Lung (tissue), 17 donors: ENCODE measurements at places on chromosomes 13 and 19. TPM values are rescaled to one million over a fixed set of nuclear protein-coding genes. Genes with fewer than 3 reads are reported as not detected.

GRCh38 chr19:44817725-44818465 is 9.0 kb downstream of the BCAM start:
- H3K36me3 ChIP-seq: peaks cover 22% of the 10 kb centered on the region
- no peaks in the 10 kb centered on the region for H3K27me3 ChIP-seq
- H3K4me3 ChIP-seq: no peak overlapping the region
- no peak overlapping the region for H3K27ac ChIP-seq
- DNase-seq: no peak
- peaks cover 3% of the 10 kb centered on the region for H3K4me1 ChIP-seq

DNA sequence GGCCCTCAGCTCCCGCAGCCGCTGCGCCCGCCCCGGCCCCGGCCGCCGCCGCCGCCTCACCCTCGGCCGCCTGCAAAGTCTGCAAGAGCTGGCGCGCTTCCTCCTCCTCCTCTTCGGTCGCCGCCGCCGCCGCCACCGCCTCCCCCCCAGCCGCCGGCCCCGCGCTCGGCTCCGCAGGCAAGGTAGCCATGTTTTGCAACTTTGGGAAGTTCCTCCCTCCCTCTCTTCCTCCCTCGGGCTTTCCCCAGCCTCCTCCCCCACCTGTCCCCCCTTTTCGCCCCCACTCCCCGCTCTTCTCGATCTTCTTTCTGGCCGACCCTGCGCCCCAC is 433 bp downstream of the SIX5 start:
- peak; percentile 66 for DNase-seq
- H3K36me3 ChIP-seq: peaks cover 5% of the 10 kb centered on the region
- H3K4me1 ChIP-seq: peaks cover 28% of the 10 kb centered on the region
- peak overlapping the region; percentile 59 for H3K4me3 ChIP-seq
- no peaks in the 10 kb centered on the region for H3K27me3 ChIP-seq

DNA sequence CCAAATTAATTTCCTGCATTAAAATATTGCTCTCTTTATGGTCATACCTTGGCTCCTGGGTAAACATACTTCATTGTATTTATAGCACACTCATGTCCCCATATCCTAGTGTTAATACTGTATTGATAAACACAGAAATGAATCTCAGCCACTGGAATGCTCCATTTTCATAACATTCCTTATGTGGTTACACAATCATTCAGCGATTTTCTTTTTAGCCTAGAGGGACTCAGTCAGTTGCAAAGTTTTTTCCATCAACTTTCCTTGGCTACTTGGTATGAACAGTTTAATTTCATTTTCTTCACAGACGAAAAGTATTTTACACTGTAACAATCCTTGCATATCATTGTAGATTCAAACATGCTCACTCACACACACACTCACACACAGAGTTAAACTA is 471.5 kb downstream of the FGF14 start:
- no peak overlapping the region for H3K27ac ChIP-seq
- H3K27me3 ChIP-seq: no peaks in the 10 kb centered on the region
- H3K4me1 ChIP-seq: no peaks in the 10 kb centered on the region

DNA sequence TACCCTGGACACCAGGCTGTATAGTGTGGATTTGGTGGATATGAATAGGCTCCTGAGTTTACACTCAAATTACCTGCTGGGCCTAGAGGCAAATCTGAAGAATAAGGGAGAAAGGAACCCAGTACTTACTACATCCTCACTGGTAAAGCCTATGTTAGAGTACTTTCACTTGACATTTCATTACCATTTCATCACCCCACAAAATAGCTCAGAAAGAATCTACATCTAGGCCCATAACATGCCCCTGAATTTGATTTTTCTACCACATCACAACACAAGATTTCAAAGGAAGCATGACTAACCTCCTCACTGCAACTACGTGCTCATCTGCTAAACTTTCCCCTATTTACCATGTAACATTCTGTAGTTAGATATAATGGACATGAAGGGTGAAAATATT is 43.3 kb downstream of the VWA8 start:
- no peaks in the 10 kb centered on the region for H3K27me3 ChIP-seq
- no peak for DNase-seq
- H3K4me3 ChIP-seq: no peak overlapping the region
- peak overlapping the region; percentile 17 for H3K27ac ChIP-seq
- no peaks in the 10 kb centered on the region for H3K4me1 ChIP-seq

- peaks cover 11% of the 10 kb centered on the region for H3K36me3 ChIP-seq
- DNase-seq: no peak
- no peak overlapping the region for H3K27ac ChIP-seq
- H3K27me3 ChIP-seq: no peaks in the 10 kb centered on the region
- H3K4me1 ChIP-seq: peaks cover 1% of the 10 kb centered on the region
Observed at GRCh38 chr13:45136741-45137504, 16.6 kb downstream of the GTF2F2 start.

DNA sequence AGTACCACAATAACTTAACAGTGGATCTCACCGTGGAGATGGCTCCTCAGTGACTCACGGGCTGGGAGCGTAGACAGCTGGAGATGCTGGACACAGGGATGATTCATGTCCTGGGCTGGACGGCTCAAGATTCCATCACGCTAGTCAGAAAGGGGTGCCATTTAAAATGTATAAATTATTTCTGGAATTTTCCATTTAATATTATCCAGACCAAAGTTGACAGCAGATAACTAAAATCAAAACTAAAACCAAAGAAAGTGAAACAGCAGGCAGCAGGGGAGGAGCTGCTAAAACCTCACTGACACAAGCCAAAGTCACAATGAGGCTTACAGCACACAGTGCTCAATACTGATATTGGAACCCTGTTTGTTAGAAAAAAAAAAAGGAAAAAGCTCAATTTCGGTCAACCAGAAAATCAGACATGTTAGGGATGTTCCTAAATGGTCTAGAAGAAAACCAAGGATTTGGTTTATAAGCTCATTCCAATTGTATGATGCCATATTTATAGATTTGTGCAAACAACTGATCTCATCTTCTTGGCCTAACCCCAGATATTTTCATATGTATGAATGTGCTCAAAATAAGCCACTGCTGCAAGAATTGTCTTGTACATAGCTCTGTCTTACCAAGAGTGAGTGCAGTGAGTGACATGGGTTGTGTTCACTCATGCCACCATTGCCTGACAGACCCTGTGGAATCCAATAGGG is 111.8 kb downstream of the SACS start:
- no peaks in the 10 kb centered on the region for H3K27me3 ChIP-seq
- no peak for DNase-seq
- no peak overlapping the region for H3K27ac ChIP-seq

GRCh38 chr19:8337728-8338127 is 5.3 kb downstream of the KANK3 start:
- DNase-seq: no peak
- no peak overlapping the region for H3K4me3 ChIP-seq
- H3K27ac ChIP-seq: no peak overlapping the region
- no peaks in the 10 kb centered on the region for H3K36me3 ChIP-seq

- H3K27me3 ChIP-seq: no peaks in the 10 kb centered on the region
- DNase-seq: no peak
- H3K36me3 ChIP-seq: peaks cover 30% of the 10 kb centered on the region
- H3K4me1 ChIP-seq: no peaks in the 10 kb centered on the region
Observed at GRCh38 chr19:1423436-1424191, 14.6 kb upstream of the RPS15 start.

- no peak overlapping the region for H3K4me3 ChIP-seq
- peaks cover 18% of the 10 kb centered on the region for H3K4me1 ChIP-seq
- no peak overlapping the region for H3K27ac ChIP-seq
- no peak for DNase-seq
- H3K27me3 ChIP-seq: no peaks in the 10 kb centered on the region
Observed at GRCh38 chr13:26988059-26988769, 183.4 kb downstream of the USP12 start.

DNA sequence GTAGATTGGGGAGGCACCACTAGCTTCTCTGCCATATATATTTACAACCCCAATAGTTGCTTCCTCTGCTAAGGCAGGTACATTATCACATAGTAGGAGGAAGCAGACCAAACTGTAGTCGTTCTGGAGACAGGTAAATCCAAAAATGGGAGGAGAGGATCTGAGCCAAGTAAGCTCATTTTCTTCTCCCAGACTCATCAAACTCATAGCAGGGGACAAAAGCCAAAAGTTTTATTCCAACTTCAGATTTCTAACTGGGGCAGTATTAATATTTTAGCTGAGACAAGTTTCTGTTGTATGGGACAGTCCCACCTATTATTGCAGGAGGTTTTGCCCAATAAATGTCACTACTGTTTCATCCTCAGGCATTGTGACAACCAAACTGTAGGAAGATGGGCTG is 7.8 kb upstream of the IGSF23 start:
- H3K27ac ChIP-seq: no peak overlapping the region
- no peak overlapping the region for H3K4me3 ChIP-seq
- H3K27me3 ChIP-seq: no peaks in the 10 kb centered on the region
- no peaks in the 10 kb centered on the region for H3K36me3 ChIP-seq
- no peaks in the 10 kb centered on the region for H3K4me1 ChIP-seq
- no peak for DNase-seq

- no peaks in the 10 kb centered on the region for H3K27me3 ChIP-seq
- H3K27ac ChIP-seq: no peak overlapping the region
- H3K4me1 ChIP-seq: no peaks in the 10 kb centered on the region
- no peaks in the 10 kb centered on the region for H3K36me3 ChIP-seq
- DNase-seq: no peak
- H3K4me3 ChIP-seq: no peak overlapping the region
Observed at GRCh38 chr19:33280351-33280921, 21.9 kb downstream of the CEBPA start.

- H3K27ac ChIP-seq: no peak overlapping the region
- no peak overlapping the region for H3K4me3 ChIP-seq
- H3K27me3 ChIP-seq: no peaks in the 10 kb centered on the region
- H3K4me1 ChIP-seq: no peaks in the 10 kb centered on the region
- peak; percentile 24 for DNase-seq
Observed at GRCh38 chr13:99585609-99586008, 84.3 kb downstream of the TM9SF2 start.

DNA sequence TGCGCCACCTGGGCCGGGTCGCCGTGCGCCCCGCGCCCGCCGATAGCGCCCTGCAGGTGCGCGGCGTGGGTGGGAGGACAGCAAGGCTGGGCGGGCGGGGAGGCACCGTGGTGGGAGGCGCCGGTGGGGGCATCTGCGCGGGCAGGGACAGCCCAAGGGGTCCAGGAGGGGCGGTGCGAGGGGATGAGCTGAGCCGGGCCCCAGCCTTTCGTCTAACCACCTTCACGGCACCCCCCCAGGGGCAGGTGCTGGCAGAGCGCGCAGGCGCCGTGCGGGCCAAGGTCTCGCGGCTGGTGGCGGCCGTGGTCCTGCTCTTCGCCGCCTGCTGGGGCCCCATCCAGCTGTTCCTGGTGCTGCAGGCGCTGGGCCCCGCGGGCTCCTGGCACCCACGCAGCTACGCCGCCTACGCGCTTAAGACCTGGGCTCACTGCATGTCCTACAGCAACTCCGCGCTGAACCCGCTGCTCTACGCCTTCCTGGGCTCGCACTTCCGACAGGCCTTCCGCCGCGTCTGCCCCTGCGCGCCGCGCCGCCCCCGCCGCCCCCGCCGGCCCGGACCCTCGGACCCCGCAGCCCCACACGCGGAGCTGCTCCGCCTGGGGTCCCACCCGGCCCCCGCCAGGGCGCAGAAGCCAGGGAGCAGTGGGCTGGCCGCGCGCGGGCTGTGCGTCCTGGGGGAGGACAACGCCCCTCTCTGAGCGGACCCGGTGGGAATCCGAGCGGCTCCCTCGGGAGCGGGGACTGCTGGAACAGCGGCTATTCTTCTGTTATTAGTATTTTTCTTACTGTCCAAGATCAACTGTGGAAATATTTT is 3.1 kb downstream of the KISS1R start:
- H3K27ac ChIP-seq: no peak overlapping the region
- H3K27me3 ChIP-seq: peaks cover 27% of the 10 kb centered on the region
- H3K4me3 ChIP-seq: no peak overlapping the region
- DNase-seq: no peak

DNA sequence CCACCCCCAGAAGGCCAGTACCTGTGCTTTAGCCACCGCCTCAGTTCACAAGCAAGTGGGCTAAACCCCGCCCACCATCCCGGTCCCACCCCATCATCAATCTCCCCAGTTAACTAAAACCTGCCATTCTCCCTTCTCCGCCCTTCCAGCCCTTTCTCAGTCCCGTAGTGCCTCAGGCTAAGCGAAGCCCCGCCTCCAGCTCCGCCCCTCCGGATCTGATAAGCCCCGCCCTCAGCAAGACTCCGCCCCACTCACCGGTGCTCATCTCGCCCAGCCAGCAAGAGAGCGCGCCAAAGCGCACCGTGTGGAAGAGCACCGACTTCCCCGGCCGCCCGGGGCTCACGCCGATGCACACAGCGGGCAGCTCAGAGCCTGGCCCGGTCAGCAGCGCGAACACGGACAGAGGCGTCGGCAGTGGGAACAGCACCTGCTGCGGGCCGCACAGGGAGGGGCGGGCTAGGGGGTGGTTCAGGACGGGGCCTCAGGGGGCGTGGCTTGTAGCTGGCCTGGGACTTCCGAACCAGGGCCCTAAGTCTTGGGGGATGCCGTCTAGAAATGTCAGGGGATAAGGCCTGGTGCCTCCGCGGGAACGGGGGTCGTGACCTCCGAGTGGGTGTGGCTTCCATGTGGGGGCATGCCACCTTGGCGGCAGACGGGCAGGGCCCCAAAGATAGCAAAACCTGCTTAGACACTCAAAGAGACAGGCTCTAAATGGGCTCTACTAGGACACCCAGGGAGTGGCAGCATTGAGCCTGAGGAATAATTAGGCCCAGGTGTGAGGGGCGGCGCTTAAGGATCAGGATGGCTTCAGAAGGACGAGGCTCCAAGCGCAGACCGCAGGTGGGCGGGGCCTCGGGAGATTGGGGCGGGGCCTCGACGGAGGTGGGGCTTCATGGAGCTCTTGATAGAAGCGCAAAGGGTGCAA is 21.4 kb downstream of the MAP4K1 start:
- DNase-seq: peak; percentile 14
- no peak overlapping the region for H3K4me3 ChIP-seq
- no peaks in the 10 kb centered on the region for H3K36me3 ChIP-seq
- H3K27ac ChIP-seq: no peak overlapping the region
- no peaks in the 10 kb centered on the region for H3K27me3 ChIP-seq

- H3K36me3 ChIP-seq: no peaks in the 10 kb centered on the region
- H3K4me1 ChIP-seq: no peaks in the 10 kb centered on the region
- no peak overlapping the region for H3K27ac ChIP-seq
- H3K27me3 ChIP-seq: no peaks in the 10 kb centered on the region
- DNase-seq: no peak
Observed at GRCh38 chr19:31783592-31783991, 434.4 kb upstream of the TSHZ3 start.

DNA sequence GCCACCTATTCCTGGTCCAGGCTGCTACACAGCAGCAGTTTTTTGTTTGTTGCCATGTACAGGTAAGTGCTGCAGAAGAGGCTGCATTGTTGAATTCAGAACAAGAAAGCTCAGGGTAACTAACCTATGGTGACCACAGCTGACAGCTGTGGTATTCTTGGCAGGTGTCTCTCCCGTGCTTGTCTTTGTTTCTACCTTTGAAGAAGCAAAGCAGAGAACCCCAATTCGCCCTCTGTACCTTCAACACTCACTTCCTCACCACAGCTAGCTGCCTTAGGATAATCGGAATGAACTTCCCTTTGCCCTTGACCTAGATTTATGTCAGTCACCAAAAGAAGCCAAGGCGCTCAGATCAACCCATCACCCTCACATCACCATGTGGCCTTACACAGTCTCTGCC is 1703.3 kb upstream of the SLC10A2 start:
- no peak overlapping the region for H3K4me3 ChIP-seq
- no peak overlapping the region for H3K27ac ChIP-seq
- H3K4me1 ChIP-seq: no peaks in the 10 kb centered on the region
- DNase-seq: no peak
- H3K27me3 ChIP-seq: no peaks in the 10 kb centered on the region

Gene FAAP24
- total RNA-seq: 2.3 TPM

Gene C19orf67
- total RNA-seq: 1.0 TPM

Gene ADAT3
- 11.9 TPM for total RNA-seq

Gene HIF3A
- total RNA-seq: 85.5 TPM

Gene TYROBP
- total RNA-seq: 282 TPM

Gene LRRC63
- total RNA-seq: 0.83 TPM

Gene BRSK1
- 6.4 TPM for total RNA-seq

Gene TPTE2
- total RNA-seq: 0.12 TPM

Gene CEACAM6
- 280 TPM for total RNA-seq
